Activated T-helper 2 cell treated with anti-CD3 and anti-CD28 coated beads, Interferon-gamma antibody, Interleukin-2, Interleukin-4, amounts not matched to agents 10 μg/mL and 5 μg/mL and 100 μg/mL, durations not matched to agents 14 hours and 24 hours and 36 hours (primary cell): ENCODE measurements at places on chromosomes 1 and 21.

DNA sequence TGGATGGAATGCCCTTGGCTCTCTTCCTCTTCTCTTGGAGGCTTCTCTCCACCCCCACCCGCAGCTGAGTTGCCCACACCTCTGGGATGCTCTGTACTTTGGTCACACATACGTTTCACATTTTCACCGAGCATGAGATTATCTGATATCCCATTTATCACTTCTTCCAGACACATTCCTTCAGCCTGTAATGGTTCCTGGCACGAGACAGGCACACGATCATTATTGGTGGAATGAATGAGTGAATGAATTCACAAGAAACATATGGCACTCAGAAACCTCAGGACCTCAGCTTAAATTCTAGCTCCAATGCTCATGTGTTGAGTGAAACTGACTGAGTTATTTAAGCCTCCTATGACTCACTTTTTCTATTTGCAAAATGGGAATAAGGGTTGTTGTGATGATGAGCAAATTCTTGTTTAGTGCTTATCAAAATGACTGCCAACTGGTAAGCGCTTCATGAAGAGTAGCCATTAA, 242.7 kb upstream of the JUN start:
- no peak for DNase-seq

- DNase-seq: no peak
These were observed 35.1 kb upstream of the TINAGL1 start for GRCh38 chr1:31541194-31541593.

DNA sequence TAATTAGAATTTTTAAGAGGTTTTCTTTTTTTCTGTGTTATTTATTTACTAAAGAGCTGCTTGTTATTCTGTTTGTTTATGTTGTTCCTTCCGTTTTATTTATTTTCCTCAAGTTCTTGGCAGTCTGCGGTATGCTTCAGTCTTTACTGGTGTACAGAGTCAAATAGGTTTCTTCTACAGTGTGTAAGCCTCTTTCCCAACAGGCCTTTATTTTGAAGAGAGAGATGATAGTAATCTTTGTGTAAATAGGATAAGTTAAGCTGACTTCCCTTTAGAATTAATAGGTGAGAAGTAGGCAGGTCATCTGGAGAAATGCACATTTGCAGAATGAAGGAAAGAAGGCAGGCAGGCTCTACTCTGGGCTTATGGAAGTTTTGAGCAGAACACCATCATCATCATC, 23.8 kb downstream of the MAST2 start:
- no peak for DNase-seq

DNA sequence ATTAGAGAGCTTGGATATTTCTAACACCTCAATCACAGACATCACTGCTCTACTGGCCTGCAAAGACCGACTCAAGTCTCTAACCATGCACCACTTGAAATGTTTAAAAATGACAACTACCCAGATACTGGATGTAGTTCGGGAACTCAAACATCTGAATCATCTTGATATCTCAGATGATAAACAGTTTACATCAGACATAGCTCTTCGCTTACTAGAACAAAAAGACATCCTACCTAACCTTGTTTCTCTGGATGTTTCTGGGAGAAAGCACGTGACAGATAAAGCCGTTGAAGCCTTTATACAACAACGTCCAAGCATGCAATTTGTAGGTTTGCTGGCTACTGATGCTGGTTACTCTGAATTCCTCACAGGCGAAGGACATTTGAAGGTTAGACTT, 45.1 kb downstream of the ZYG11B start:
- no peak for DNase-seq

DNA sequence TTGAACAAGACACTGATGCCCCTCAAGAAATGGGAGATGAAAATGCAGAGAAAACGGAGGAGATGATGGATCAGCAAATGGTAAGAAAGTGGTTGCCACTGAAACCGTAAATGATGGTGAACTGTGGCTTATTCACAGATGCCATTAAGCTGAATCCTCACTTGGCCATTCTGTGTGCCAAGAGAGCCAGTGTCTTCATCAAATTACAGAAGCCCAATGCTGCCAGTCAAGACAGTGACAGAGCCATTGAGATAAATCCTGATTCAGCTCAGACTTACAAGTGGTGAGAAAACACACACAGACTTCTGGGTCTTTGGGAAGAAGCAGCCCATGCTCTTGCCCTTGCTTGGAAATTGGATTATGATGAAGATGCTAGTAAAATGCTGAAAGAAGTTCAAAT, 52.5 kb downstream of the NBPF6 start:
- DNase-seq: no peak

DNA sequence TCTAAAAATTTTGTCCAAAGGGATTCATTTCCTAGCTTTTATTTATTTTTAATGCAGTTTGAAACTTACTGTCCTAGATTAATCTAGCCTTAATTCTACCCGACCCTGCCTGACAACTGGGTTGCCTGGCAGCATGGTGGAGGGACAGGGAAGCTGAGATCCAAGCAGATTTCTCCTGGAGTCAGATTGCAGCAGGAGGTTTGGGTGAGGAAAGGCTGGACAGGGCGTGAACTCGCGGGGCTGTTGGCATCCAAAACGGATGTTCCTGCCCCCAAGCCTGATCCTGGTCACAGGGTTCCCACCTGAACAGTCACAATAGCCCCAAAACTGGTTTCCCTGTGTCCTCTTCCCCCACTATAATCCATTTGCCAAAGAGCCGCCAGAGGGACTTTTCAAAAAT, 23.2 kb downstream of the TCEA3 start:
- no peak for DNase-seq

- DNase-seq: no peak
These were observed 21.6 kb upstream of the DIP2A start for GRCh38 chr21:46437096-46437498.

- no peak for DNase-seq
These were observed 36.5 kb downstream of the PLA2G4A start for GRCh38 chr1:186865253-186865652.

- DNase-seq: no peak
These were observed 4.4 kb downstream of the CITED4 start for GRCh38 chr1:40857737-40858136.

DNA sequence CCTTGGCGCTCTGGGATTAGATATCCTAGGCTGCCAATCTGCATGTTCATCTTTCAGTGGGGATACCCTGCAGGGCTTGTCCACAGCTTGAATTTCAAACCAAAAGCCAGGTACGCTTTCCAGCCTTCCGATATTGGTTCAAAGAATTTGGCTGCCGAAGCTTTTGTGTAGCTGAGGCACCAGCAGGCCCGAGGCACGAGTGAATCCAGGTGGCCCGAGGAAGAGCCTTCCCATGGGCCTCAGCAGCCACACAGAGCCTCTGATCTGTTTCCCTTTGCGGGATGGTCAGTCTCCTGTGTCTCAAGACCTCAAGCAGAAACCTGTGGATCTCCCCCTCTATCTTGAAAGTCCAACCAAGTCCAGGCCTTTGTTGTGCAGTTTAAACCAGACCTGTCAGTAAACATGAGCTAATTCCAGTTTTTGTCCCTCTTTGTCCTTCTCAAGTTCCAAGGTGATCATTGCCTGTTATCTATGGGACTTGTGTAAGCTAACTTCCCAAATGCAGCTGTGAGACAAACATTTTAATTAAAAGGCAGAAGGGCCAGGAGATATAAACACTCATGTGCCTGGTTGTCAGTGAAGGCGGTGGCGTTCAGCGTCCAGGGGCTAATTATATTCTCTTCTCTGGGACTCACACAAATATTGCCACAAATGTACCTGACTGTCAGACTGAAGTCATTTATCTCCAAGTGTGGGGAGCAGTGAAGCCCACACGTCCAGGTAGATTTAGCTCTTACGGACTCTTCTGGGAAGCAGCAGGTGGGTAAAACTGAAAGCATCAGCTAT, 30.6 kb downstream of the VANGL1 start:
- DNase-seq: no peak

GRCh38 chr1:226093621-226094020, 31.1 kb downstream of the H3-3A start:
- no peak for DNase-seq

DNA sequence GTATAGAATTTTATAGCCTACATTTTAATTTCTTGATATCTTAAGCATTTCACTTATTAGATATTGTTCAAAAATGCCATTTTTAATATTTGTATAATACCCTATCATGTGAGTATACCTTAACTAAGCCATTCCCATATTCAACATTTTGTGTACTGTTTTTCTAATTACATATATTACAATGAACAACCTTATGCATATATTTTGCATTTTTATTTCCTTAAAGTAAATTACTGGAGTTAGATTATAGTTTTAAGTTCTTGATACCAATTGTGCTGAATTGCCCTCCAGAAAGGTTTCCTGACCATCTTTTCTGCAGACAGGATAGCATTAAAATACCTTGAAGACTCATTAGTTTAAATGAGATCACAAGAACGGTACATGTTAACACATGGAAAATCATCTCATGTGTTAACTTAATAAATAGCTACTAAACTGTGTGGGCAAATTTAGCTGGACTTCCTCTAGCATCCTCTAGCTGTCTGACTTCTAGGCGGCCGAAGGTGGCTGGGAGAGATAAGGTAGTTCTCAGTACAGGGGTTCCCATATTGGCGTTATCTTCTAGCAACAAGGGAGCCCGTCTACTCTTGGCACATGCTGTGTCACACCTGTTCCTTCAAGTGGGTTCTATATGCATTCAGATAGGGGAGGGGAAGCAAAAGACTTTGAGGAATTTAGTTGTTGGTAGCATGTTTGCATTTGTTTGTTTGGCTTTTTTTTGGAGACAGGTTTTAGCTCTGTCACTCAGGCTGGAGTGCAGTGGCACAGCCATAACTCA, 8.9 kb downstream of the DCLRE1B start:
- DNase-seq: no peak

GRCh38 chr1:86515597-86515996, 31.3 kb upstream of the CLCA4 start:
- DNase-seq: no peak

GRCh38 chr1:46807046-46807972, 8.5 kb downstream of the CYP4B1 start:
- DNase-seq: no peak

DNA sequence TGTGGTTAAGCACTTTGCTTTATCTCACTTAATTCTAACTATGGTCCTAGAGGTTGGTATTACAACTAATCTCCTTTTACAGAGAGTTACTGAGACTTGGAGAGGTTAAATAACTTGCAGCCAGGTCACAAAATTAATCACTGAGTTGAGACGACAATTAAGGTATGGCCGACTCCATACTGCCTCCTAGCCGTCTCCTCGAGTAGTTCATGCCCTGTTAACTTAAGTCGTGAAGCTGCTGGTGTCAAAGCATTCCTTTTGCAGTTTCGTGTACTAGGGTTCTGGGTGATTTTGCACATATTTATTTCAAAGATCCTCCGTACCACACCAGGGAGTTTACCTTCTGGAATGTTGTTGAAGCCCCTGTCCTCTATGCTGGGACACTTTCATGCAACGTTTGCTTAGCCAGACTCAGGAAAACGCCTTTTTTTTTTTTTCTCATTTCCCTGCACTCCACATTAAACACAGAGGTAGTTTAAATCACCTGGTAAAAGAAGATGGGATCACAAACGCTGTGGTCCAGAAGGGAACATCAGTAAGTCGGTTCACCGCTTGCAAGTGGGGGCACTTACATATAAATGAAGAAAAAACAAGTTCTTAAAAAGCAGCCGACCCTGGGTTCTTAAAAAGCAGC, 570 bp upstream of the NEK7 start:
- peak; percentile 64 for DNase-seq

GRCh38 chr21:44353191-44353970, at the start of gene TRPM2:
Gene TRPM2 (plus strand): TSS chr21:44353621. CDS start chr21:44353701, 80 bp downstream.
- DNase-seq: no peak

GRCh38 chr21:45010860-45011259, 63.5 kb upstream of the ADARB1 start:
- DNase-seq: no peak

DNA sequence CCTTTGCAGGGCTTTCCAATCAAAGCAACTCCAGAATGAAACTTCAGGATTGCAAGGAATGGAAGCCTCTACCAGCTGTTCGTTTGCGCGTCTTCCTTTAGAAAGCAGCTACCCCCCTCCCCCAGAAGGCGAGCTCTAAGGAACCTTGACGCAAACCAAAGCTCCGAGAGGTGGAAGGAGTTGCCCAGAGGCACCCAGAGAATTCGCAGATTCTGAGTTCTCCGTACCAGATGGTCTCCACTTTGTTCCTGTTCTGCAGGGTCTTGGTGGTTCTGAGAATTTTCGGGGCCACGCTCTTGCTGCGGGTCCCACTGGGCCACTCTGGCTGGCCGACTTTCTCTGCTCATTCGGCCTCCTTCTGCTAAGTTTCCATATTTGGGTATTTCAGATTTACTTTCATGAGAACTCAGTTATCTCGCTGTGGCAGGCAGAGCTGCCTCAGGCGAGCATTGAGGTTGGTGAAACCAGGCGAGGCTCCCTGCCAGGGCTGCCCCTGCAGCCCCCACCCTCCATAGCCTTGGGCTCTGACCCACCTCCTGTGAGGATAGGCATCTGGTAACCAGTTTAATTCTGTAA, 801 bp downstream of the TRAF5 start:
- peak; percentile 34 for DNase-seq

DNA sequence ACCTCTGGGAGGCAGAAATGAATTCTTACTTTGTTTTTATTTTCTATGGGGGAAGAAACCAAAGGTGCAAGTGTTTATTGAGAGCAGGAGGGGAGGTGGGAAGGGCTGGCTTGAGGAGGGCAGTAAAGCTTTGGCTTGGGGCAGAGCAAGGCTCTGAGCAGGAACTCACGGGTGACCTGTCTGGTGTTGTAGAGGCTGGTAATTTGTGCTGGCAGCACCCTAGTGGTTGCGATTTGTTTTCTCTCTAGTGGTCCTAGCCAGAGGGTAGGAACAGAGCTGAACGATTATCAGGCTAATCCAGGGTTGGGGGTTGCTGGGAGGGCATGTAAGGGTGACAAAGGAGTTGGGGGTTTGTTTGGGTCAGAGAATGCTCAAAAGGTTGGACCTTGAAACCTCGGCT, 16.6 kb downstream of the TMCC2 start:
- no peak for DNase-seq

DNA sequence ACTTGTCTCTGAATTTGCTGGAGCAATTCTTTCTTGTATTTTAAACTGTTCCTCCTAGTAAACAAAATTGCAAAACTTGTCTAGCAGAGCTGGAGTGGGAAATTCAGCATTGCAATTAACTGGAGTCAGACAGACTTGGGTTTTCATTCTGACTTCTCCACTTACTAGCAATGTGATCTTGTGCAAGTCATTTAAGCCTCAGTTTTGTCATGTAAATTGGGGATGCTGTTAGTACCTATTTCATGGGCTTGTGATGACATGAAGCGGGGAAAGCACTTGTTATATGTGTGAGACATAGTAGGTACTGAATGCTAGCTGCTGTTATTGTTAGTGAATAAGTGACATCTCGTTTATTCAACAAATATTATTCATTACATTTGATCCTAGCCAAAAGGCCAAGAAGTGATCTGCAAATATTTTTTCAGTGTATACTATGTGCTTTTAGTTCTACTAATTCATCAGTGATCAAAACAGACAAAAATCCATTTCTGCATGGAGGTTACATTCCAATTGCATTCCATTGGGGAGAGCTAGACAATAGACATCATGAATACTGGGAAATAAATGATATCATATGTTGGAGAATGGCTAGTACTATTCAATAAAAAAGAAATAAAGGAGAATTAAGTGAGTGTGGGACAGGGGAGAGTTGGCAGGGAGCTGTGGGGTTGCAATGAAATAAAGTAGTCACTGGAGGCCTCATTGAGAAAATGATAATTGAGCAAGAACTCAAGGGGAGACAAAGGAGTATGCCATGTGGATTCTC, 47.1 kb downstream of the CACHD1 start:
- no peak for DNase-seq
